ENCODE measurements at places on chromosomes 1 and 21.

GRCh38 chr1:24904731-24905354 lies 25.2 kb downstream of the RUNX3 start:
- DNase-seq, result no peak

DNA sequence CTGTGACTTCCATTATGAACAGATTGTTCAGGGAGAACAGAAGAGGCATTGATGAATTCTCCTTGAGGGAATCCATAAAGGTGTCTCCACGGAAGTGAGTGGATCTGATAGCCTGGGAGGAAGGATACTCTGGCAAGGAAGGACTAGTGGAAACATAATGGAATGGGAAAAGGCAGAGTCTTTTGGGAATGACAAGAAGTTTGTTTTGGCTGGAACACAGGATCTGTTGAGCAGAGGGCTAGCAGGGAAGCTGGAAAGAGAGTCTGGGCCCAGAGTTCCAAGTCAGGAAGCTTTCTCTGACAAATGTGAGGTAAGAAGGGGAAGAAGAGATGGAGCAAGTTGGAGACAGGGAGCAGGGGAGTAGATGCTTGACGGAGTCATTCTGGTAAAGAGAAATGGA lies 8.1 kb downstream of the ADAMTS5 start:
- no peak for DNase-seq

GRCh38 chr1:58982259-58982998 lies 198.6 kb upstream of the JUN start:
- DNase-seq, result no peak

DNA sequence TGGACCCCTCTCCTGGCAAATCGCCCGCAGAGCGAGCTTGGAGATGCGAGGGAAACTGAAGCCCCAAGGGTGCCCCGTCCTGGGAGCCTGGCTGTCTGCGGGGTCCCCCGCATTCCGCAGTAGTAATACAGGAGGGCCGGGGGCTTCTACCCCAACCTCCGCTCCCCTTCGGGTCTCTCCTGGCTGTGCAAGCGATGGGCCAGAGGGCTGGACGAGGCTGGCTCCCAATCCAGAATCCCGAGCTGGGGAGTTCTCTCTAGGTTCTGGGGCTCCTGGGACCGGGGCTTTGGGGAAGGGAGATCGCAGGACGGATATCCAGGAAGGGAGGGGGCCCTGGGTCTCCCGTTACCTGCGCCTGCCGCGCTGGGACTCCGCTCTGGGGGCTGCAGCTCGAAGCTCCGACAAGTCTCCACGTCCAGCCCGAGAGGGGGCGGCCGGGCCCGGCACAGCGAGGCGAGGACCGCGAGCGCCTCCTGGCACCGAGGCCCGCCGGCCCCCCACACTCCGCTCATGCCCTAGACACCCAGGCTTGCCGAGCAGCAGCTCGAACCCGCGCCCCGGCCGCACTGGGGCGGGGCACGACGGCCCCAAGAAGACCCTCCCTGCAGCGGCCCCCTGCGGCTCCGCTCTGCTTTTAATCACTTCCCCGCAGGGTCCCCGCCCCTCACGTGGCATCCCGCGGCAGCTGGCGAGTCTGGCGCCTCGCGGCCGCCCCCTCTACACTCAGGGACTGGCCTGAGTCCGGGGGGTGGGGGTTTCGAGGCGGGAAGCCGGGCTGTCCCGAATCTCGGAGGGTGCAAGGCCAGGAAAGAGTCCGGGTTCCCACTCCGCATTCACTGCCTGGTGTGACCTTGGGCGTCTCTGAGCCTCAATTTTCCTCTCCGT lies at the start of gene SYT6:
Gene SYT6 (minus strand): TSS at position 609 of the 885 bp plus-strand sequence. CDS start 97 bp downstream, at position 512.
- no peak for DNase-seq

GRCh38 chr1:89611721-89612120 lies 21.2 kb upstream of the LRRC8C start:
- DNase-seq, result peak; percentile 63

DNA sequence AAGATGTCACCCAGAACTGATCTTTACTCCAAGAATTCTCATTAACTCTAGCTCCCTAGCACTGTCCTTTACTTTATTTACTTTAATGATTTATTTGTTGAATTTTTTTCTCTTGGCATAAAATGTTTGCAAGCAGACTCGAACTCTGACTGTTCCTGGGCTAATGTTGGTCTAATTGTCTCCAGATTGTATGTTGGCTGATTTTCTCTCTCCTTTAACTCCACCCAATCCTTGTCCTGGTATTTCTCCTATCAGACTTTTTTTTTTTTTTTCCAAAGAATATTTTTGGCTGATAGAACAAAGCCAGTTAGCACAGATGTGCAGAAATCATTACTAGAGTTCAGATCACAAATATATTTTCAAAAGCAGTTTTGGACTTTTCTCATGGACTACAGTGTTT lies 82.6 kb downstream of the ATF6 start:
- DNase-seq, result no peak

GRCh38 chr1:164587617-164588501 lies 28.9 kb downstream of the PBX1 start:
- no peak for DNase-seq
